ENCODE measurements at places on chromosomes 1 and 21. TPM values are rescaled to one million over a fixed set of nuclear protein-coding genes. Genes with fewer than 3 reads are reported as not detected.
A peak's percentile ranks its signal among the peaks of the same experiment; 100 is the strongest.

Gene ATP6V0B
- 130 TPM for total RNA-seq

Gene SERPINC1
- not detected for total RNA-seq

Gene HES3
- not detected for total RNA-seq

Gene KIF17
- 0.11 TPM for total RNA-seq

Gene CATSPERE
- total RNA-seq: 1.2 TPM

Gene HCN3
- total RNA-seq: 3.7 TPM

Gene HSPA6
- not detected for total RNA-seq

Gene MAEL
- not detected for total RNA-seq

Gene CLCA4
- not detected for total RNA-seq

DNA sequence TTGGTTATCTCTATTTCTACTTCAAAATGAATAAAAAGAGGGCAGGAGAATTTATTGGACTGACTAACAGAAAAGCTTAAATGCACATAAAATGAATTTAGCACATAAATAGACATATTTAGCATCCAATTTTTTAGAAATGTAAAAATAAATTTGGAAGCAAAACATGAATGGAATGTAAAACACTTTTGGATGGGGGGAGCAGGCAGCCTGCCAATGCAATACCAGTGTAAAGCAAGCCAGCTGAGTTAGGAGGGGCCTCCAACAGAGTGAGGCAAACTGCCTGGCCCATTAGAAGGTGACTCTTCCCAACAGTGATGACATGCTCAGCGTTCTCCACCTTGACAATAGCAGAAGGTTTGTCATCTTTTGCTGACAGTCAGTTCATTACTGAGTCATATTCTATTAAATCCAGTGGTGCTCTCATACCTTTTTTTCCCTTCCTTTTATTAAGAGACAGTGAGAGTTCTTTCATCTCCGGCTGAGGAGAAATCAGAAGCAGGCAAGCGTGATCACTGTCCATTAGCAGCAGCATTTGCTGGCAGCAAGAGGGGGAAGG lies 19.5 kb upstream of the EXO1 start:
- no peaks in the 10 kb centered on the region for H3K36me3 ChIP-seq
- H3K4me1 ChIP-seq: peaks cover 13% of the 10 kb centered on the region
- H3K27me3 ChIP-seq: peaks cover 9% of the 10 kb centered on the region
- no peak overlapping the region for H3K27ac ChIP-seq
- DNase-seq: no peak

DNA sequence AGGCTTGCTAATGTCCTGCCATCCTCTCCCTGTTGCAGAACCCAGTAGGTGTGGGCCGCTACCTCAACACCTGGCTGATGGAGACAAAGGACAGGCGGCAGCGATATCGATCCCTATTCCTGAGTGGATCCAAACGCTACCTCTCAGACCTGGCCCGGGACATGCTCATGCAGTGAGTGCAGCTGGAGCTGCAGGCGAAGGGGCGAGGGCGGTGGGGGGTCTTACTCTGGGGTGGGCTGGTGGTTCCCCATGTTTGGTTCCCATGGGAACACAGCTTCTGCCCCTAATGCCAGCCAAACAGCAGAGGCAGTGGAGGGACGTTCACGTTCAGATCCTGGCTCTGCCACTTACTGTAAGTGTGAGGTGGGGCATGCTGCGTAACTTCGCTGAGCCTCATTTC lies 15.8 kb upstream of the TTC22 start:
- DNase-seq: peak; percentile 76
- H3K4me1 ChIP-seq: peaks cover 7% of the 10 kb centered on the region
- H3K27ac ChIP-seq: no peak overlapping the region
- no peaks in the 10 kb centered on the region for H3K36me3 ChIP-seq

DNA sequence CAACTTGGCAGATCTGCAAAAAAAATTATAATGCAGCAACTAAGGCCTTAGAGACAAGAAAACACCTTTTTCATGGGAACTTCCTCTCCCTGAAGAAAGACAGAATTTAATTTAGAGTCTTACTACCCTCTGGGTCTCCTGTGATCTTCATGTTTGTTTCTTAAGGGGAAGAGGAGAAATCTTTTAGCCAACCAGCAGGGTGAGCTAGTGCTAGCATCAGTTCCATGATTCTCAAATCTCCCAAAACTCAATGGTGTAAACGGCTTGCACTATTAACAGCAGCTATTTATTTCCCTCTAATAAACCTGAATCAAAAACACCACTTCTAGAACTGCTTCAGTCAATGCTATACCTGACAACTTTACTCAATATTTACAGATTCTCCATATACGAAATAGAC lies 3.8 kb downstream of the ZNF644 start:
- peaks cover 53% of the 10 kb centered on the region for H3K4me1 ChIP-seq
- no peaks in the 10 kb centered on the region for H3K27me3 ChIP-seq
- peaks cover 4% of the 10 kb centered on the region for H3K36me3 ChIP-seq
- no peak overlapping the region for H3K4me3 ChIP-seq

- peaks cover 44% of the 10 kb centered on the region for H3K27me3 ChIP-seq
- DNase-seq: peak; percentile 89
- peak within 1 kb of the TSS; percentile 45 for H3K4me3 ChIP-seq
- H3K4me1 ChIP-seq: peaks cover 4% of the 10 kb centered on the region
Observed at GRCh38 chr1:154567386-154568156, at the start of gene CHRNB2. Gene CHRNB2 (plus strand): TSS chr1:154567778. CDS start chr1:154568045, 267 bp downstream.

GRCh38 chr1:171267391-171267790 lies 19.1 kb downstream of the FMO1 start:
- H3K36me3 ChIP-seq: no peaks in the 10 kb centered on the region
- peaks cover 21% of the 10 kb centered on the region for H3K27me3 ChIP-seq
- peak overlapping the region; percentile 36 for H3K27ac ChIP-seq
- H3K4me1 ChIP-seq: peaks cover 23% of the 10 kb centered on the region

DNA sequence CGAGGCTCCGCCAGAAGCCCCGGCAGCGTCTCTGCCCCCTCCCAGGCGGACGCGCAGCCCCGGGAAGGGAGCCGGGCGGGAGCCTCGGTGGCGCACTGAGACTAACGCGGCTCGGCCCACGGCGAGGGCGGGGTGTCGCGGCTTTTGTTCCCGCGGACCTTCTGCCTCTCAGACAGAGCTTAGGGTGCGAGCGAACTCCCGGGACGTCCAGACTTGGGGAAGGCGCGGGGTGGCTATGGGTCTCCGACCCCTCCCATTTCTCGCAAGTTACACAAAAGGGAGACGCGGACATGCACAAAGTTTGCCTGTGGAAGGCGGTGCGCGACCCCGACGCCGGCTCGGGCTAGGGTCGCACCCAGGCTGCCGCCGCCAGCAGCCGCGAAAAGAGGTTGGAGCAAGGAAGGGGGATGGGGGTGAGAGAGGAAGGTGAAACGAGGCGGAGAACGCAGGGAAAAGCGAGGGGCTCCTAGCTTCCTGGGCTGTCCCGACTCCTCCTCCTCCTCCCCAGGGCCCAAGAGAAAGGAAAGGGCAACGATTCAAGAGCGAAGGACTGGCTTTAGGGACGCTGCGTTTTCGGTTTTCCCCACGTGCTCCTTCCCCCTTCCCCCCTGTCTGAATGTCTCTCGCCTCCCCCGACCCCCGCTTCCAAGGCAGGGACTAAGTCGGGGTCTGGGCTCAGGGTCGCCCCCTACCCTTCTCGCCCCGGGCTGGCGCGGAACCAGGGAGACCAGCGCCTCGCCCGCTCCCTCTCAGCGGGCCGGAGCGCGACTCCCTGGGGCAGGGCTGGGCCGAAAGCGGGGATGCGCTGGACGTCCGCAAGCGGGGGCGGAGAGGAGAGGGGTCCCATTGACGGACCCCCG lies 729 bp downstream of the APP start:
- H3K4me3 ChIP-seq: peak overlapping the region; percentile 97
- no peaks in the 10 kb centered on the region for H3K27me3 ChIP-seq
- H3K4me1 ChIP-seq: peaks cover 41% of the 10 kb centered on the region
- no peaks in the 10 kb centered on the region for H3K36me3 ChIP-seq
- peak overlapping the region; percentile 86 for H3K27ac ChIP-seq

- no peaks in the 10 kb centered on the region for H3K36me3 ChIP-seq
- H3K27me3 ChIP-seq: peaks cover 3% of the 10 kb centered on the region
Observed at GRCh38 chr1:36606641-36607262, 124.0 kb upstream of the CSF3R start.

DNA sequence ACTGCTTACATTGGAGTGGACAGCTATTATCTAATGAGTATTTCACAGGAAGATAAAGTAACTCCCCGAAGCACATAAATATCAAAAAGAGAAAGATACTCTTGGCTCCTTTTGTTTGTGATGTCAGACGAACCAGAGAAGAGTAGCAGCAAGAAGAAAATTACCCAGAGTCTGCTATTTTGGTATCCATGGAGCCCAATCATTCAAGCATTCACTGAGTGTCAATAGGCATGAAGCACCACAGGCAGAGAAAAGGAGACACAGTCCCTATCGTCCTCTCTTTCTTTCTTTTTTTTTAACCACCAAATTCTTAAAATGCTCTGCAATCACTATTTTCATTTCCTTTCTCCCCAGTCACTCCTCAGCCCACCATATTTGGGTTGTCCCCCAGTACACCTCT lies 22.2 kb downstream of the THEMIS2 start:
- H3K27me3 ChIP-seq: no peaks in the 10 kb centered on the region
- H3K27ac ChIP-seq: no peak overlapping the region
- peaks cover 36% of the 10 kb centered on the region for H3K36me3 ChIP-seq
- no peaks in the 10 kb centered on the region for H3K4me1 ChIP-seq
- DNase-seq: no peak

DNA sequence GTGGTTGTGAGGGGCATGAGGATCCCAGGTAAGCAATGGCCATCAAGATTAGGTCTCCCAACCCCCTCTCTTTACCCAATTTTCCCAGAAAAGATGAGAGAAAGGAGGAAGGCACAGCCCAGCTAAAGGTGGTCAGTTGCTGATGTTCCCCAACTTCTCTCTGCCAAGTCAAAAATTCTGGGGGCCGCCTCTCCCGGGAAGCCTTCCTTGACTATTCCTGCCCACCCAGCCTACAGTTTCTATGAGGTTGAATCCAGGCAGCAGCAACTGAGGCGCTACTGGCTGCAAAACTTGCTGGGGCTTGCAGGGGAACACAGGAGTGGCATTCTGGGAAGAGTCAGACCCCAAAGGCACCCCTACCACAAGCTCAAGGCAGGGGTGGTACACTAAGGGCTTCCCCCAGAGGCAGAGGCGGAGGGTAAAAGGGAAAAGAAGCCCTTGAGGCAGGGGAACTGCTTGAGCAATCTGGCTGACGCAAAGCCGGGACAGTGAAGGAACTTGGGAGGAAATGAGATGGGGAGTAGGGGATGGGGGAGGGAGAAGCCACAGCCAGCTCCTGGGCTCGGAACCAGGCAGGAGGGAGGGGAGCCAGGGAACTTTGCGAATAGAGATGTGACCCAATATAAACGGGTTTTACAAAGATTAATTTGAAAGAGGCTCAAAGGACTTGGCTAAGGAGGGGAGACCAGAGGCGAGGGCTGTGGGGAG lies 31.2 kb downstream of the SDC3 start:
- DNase-seq: no peak
- peaks cover 8% of the 10 kb centered on the region for H3K36me3 ChIP-seq
- H3K27me3 ChIP-seq: no peaks in the 10 kb centered on the region
- H3K4me1 ChIP-seq: peaks cover 7% of the 10 kb centered on the region
- no peak overlapping the region for H3K4me3 ChIP-seq

- H3K4me3 ChIP-seq: no peak overlapping the region
- H3K36me3 ChIP-seq: no peaks in the 10 kb centered on the region
- peaks cover 24% of the 10 kb centered on the region for H3K4me1 ChIP-seq
- no peak overlapping the region for H3K27ac ChIP-seq
- no peak for DNase-seq
Observed at GRCh38 chr1:98389809-98390208, 271.7 kb upstream of the SNX7 start.

Data from osteocyte (in vitro differentiated cells).